ENCODE measurements at places on chromosomes 4 and X.

DNA sequence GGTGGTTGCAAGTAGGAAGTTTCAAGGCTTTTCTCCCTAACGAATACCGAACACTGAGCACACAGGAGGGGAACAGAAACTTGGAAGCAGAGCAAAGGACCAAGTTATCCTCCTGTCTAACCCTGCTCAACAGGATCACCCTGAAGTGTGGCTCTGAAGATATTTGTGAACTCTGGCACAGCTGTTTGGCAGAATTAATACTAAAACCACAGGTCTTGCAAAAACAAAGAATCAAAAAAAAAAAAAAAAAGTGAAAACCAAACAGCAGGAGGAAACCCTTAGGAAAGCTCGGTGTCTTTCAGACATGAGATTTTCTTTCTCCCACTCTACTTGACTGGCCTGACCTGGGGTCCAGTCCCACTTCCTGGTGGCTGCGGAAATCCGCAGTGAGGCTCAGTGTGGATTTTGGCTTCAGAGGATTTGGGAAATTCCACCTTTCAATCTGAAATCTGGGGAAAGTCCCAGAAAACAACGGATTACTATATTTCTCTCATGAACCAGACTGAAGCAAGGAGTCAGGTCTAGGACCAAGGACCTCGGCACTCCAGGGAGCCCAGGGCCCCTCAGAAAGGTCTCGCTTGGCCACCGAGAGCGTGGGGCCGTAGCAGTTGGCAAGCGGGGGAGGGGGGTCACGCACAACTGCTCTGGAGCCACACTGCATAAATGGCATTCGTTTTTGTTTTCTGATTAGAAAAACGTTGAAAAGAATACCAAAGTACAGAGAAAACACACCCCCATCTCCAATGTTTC lies 867 bp downstream of the TIFA start:
- no peak for DNase-seq

DNA sequence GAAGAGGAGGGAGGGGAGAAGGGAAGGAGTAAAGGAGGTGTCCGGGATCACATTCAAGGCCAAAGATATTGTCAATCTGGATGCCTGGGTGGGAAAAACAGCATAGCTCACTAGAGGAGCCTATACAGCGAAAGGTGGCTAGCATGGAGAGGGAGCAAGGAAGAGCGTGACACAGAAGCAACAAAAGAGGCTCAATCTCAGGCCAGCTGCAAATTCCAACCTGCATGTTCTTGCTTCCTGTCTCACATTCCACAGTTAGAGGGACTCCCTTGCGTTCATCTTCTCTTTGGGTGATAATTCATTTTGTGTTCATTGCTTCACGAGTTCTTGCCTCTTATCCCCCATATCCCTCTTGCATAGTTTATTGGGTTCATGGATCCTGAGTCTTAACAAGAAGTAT lies 3.0 kb upstream of the CLNK start:
- DNase-seq: no peak

DNA sequence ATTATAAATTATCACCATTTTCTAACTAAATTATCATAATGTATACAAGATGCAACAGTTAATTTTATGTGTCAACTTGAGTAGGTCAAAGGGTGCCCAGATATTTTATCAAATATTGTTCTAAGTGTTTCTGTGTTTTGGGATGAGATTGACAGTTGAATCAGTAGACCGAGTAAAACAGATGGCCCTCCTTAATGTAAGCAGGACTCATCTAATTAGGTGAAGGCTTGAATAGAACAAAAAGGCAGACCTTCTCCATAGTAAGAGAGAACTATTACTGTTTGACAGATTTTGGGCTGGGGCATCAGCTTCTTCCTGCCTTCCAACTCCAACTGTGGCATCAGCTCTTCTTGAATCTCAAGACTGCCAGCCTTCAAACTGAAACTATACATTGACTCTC lies 185.8 kb downstream of the TRAM1L1 start:
- no peak for DNase-seq

DNA sequence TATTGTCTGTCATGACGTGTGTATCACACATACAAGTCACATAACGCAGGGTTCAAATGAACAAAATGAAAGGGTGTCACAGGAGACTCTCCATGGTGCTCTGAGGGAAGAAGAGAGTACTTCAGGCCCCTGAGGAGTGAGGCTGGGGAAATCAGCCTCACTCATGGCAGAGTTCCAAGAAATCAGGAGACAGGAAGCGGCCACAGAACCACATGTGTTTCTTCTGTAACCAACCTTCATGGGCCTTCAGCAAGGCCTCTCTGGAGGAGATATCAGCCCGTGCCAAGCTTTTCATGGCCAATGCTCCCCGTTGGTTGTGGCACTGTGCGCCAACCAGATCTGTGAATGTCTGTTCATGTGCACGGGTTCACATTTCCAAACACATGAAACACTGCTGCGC lies 76.0 kb downstream of the NAT8L start:
- no peak for DNase-seq

- no peak for DNase-seq
Observed at GRCh38 chr4:125008676-125009075, 296.1 kb upstream of the ANKRD50 start.

GRCh38 chr4:78876568-78877320 lies 62.5 kb downstream of the PAQR3 start:
- DNase-seq: no peak

DNA sequence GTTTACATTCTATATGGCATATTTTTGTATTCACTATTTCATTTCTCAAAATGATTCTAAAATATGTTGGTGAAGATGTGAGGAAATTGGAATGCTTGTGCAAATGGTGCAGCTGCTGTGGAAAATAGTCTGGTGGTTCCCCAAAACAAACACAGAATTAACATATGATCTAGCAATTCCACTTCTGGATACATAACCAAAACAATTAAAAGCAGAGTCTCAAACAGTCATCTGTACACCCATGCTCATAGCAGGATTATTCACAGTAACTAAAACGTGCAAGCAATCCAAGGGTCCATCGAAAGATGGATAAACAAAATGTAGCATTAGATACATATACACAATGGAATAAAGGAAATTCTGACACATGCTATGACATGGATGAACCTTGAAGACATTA lies 204.8 kb downstream of the FBXW7 start:
- no peak for DNase-seq

DNA sequence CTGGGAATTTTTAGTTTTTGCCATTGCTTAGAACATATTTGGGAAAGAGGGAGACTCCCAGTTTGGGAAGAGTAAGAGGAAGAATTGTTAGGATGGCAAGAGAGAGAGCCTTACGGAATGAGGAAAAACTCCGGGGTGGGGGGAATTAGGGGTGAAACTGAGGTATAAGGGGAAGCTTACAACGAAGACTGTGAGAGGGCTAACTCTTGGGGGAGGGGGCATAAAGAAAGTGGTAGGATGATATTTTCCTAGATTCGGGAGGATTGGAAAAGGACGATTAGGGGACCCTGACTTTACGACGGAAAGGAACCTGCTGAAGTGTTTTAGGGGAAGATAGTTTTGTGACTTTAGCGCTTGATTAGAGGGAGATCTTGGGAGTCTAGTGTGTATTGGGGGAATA lies 86.2 kb upstream of the HPRT1 start:
- DNase-seq: no peak

- no peak for DNase-seq
Observed at GRCh38 chr4:154076921-154077320, 288.0 kb upstream of the SFRP2 start.

DNA sequence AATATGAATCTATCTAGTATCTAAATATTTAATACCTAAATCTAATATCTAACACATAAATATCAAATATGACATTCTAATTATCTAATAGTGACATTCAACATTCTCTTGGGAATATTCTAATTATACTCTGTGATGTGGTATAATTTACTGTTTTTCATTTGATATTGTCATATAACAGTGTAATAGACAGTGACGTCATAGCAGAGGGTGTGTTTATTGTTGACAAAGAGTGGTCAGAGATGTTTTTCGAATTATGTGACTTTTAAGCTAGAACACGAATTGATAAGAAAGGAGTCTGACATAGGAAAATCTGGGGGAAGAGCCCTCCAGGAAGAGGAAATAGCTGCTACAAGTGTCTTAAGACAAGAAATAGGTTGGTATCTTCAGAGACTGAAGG lies 5.9 kb upstream of the MAGEC3 start:
- no peak for DNase-seq
